CD8-positive, alpha-beta memory T cell (primary cell): ENCODE measurements at places on chromosomes 7 and 10. TPM values are rescaled to one million over a fixed set of nuclear protein-coding genes. Genes with fewer than 3 reads are reported as not detected.
A peak's percentile ranks its signal among the peaks of the same experiment; 100 is the strongest.

- no peak overlapping the region for H3K27ac ChIP-seq
- no peak overlapping the region for H3K4me3 ChIP-seq
- no peaks in the 10 kb centered on the region for H3K36me3 ChIP-seq
- H3K27me3 ChIP-seq, result no peaks in the 10 kb centered on the region
- H3K4me1 ChIP-seq, result no peaks in the 10 kb centered on the region
- DNase-seq, result no peak
Observed at GRCh38 chr10:25334445-25334844, 159.6 kb downstream of the GPR158 start.

CLEC2L gene
- total RNA-seq, result not detected

- H3K27me3 ChIP-seq, result no peaks in the 10 kb centered on the region
- H3K4me1 ChIP-seq, result peaks cover 25% of the 10 kb centered on the region
- peak overlapping the region; percentile 99 for H3K27ac ChIP-seq
- no peaks in the 10 kb centered on the region for H3K36me3 ChIP-seq
- peak overlapping the region; percentile 74 for H3K4me3 ChIP-seq
Observed at GRCh38 chr10:12042409-12042796, 206 bp downstream of the UPF2 start.

SLIT1 gene
- total RNA-seq, result 0.20 TPM
